ENCODE measurements at places on chromosomes 11 and 22.
A peak's percentile ranks its signal among the peaks of the same experiment; 100 is the strongest.

- no peak for DNase-seq
Observed at GRCh38 chr11:124072147-124072546, 31.0 kb upstream of the OR10G7 start.

DNA sequence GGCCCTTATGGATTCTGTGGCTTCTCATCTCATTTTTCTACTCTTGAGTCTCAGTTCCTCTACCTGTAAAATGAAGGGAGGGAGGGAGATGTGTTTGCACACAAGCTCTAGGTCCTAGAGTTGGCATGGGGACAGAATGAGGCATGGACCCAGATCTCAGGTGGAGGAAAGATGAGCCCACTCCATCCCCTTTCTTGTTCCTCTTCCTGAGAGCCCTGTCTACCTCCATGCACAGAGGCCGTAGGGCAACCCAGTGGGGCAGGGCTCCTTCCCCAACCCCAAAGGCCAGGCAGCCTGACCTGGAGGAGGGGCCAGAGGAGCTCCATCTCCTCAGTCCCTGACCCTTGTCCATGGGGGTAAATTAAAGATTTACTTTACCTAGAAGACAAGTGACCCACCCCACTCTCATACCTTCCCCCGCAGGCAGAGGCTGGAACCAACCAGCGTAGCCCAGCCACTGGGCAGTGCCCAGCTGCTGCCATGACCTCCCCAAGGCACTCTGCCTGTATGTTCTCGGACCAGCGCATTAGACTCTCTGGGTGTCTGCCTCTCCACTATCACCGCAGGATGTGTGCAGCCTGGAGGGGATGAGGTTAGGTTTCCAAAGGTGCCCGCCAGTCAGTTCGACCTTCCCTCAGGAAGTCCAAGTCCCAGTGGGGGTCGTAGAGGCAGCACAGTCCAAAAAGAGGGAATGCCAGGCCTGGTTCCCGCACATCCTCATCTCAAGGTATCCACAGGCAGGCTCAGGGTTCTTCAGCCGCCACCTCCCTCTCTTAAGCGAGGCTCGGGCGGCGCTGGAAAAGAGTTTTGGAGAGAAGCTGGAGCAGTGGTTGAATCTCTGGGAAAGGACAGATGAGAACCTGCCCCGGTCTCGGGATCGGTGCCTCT is 3.0 kb downstream of the SMTN start:
- DNase-seq = peak; percentile 12

- DNase-seq = no peak
Observed at GRCh38 chr22:44543781-44544477, 45.9 kb upstream of the RTL6 start.

DNA sequence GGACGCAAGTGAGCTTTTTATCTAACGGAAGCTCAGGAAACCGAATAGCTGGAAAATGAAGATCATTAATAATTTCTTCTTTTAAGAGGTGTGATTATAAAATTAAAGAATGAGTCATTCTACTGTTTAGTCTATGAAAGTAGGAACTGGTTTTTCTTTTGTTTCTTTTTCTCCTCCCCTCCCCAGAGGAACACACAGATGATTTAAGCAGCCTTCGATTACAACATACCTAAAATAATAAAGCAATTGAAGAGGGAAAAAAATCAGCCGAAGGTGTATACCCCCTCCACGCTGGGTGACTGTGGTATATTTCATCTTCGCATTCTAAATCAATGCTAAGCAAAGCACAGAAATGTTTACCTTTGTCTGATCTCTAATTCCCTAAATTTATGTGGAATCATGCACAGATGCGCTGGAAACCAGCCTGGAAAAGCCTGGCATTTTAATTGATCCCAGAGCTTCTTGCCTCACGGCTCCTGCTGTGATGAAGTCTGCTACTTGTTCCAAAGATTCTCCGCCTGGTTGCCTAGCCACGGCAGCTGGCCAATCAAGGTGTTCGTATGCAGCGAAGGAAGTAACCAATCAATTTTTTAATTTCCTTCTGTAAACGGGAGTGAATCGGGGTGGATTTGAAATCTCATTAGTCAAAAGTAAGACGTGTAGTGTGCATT is 133.9 kb downstream of the FANCF start:
- no peak for DNase-seq

DNA sequence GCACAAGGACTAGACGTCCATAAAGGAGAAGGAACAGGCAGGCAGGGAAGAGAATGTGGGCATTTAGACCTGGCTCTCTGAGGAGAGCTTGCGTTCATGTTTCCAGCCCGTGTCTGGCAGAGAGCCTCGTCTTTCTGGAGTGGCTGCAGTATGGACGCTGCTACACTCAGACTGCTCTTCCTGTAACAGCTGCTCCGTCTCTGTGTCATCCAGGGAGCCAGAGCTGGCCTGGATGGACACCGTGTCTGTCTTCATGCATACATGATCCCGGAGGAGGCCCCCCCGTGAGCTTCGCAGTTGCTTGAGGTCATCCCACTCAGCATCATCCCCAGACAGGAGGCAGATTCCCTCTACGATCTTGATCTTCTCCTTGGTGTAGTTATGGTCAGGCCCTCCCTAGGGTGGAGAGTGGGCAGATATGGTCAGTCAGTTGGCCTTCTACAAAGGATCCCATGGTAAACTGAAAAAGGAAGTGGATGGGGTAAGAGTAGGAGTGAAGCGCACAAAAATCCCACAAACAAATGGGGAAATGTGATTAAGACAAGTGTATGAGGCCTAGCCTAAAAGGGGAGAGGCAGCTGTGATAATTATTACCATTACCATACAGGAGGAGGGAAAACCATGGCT is 13.0 kb upstream of the CKAP5 start:
- peak; percentile 82 for DNase-seq

DNA sequence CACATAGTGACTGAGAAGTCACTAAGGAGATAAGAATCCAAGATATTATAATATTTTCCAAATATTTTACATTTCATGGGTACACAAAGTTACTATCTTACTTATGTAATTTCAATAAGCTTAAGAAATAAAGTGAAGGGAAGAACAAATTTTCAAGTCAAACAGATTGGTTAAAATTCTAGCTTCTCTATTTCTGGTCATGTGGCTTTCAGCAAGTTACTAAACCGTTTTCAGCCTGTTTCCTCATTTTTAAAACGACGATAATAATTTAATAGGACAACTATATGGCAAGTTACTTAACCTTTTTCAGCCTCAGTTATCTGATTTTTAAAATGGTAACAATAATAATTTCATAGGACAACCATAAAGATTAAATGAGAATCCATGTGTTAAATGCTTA is 15.6 kb downstream of the DCUN1D5 start:
- peak; percentile 34 for DNase-seq

DNA sequence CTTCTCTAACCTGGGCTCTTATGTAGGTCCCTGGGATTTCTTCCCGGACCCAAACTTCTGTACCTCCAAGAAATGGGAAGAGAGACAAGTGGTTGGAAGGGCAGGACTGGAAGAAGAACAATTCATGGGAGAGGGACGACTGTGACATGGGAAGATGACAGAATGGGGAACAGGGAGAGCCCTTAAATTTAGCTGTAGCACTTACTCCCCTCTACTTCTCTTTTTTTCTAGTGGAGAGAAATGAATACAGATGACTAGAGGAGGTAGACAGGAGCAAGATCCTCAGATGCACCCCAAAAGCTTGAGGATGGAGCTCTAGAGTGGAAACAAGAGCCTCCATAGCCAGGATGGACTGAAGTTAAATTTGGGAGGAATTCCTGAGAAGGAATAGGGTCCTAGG is 2.3 kb downstream of the RHOG start:
- peak; percentile 67 for DNase-seq

DNA sequence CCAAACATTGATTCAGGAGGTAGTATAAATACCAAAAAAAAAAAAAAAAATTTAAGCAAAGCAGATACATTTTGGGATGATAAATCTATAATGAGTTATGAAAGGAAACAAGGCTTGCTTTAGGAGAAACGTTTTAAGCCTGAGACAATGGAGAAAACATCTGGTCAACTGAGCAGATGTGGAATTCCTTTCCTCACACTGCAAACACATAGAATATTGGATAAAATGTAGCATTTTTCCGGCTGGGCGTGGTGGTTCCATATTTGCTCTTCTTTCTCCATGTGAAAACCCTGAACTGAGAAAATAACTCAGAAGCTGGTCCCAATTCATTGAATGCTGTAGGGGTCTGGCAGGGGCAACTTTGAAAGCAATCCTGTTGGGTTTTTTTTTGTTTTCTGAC is 33.9 kb downstream of the ENDOD1 start:
- no peak for DNase-seq

All from suppressor macrophage treated with lipopolysaccharide for 1 hour (primary cell).